ENCODE measurements at places on chromosomes 5 and 9.

- DNase-seq, result no peak
Observed at GRCh38 chr5:178241231-178241663, 8.6 kb upstream of the PHYKPL start.

- DNase-seq, result no peak
Observed at GRCh38 chr9:109604131-109604530, 106.0 kb upstream of the PTPN3 start.

- DNase-seq, result no peak
Observed at GRCh38 chr9:127812011-127812410, 9.3 kb downstream of the FPGS start.

DNA sequence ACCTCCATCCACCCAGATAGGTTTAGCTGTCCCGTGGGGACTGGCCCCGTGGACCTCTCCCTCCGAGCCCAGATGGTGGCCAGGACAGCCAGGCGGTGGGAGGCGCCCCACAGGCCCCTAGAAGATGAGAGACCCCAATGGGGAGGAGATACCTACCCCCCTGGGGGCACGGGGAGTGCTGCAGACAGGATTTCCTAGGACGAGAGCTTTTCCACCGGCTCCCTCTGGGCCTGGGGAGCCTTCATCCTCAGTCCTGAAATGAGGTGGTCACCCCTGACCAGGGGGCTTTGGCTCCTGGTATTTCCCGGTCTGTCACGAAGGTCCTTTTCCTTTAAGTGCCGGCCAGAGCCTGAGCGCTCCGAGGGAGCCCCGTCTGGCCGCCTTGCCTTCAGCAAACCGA is 46.8 kb downstream of the MRPL36 start:
- DNase-seq, result no peak

GRCh38 chr9:112203536-112203935 is 28.4 kb upstream of the SUSD1 start:
- no peak for DNase-seq

DNA sequence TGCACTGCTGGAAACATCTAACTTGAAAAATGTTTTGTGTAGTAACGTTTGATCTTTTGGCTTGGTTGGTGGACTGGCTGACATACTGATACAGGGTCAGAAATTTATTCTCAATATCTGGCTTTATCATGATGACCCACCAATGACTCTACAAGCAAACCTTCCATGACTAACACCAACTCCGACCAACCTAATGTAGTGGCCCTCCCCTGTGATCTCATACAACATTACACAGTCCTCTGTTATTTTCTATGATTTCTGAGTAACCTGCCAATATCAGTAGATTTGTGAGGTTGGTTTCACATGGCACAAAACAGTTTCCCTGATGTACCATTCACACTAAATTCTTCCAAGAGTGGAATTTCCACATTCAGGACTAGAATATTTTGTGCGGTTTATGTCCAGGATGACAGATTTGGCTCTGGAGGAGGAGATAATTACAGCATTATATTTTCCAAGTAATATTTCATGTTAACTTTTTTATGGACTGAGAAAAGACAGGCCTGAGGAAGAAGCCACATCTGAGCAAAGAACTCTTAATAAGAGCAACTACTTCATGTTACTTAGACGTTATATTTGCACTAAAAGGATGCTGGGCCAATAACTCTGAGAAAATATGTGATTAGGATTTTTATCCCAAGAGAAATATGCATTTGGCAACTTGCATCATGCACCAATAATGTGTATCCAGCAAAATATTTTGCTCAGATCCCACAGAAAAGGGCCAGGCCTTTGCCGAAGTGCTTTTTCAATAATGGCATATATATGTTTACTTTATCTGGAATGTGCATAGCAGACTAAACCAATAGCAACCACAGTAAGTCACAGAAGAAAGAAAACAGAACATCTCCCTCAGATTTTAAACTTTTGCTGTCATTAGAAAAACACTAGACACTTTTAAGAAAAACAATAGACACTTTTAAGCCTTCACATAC is 273.4 kb downstream of the KCNN2 start:
- DNase-seq, result no peak

DNA sequence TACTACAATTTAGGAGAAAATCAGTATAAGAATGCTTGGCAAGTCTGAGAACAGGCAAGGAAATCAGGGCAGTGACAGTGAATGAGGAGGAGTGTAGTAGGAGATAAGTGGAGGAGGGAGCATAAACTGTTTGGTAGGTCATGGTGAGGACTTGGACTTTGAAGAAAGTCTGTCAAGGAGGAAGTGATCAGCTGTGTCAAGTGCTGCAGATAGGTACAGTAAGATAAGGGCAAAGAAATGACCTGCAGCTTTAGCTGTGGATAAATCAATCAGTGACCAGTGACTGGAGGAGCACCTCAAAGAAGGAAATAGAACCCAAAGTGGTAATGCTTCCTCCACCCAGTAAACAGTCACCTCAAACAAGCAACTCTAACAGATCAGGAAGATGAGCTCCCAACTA is 106.3 kb downstream of the RAPGEF6 start:
- no peak for DNase-seq

- DNase-seq, result no peak
Observed at GRCh38 chr5:31671339-31671741, 32.4 kb downstream of the PDZD2 start.

DNA sequence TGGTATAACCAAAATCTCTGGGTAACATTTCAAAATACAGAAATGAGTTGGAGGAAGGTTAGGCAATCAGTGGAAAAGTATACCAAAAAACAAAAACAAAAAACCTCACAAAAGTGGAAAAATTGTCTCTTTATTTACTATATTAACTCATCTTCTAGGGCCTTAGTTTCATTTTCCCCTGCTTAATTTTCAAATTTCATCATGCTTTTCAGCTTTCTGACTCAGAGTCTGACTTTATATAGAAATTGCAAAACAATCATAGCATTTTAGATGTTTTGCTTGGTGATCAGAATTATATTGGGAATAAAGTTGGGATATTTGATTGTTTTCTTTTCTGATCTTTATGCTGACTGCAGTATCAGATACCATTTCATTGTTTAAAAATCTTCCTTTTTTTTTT is 257.0 kb upstream of the PRR16 start:
- no peak for DNase-seq

DNA sequence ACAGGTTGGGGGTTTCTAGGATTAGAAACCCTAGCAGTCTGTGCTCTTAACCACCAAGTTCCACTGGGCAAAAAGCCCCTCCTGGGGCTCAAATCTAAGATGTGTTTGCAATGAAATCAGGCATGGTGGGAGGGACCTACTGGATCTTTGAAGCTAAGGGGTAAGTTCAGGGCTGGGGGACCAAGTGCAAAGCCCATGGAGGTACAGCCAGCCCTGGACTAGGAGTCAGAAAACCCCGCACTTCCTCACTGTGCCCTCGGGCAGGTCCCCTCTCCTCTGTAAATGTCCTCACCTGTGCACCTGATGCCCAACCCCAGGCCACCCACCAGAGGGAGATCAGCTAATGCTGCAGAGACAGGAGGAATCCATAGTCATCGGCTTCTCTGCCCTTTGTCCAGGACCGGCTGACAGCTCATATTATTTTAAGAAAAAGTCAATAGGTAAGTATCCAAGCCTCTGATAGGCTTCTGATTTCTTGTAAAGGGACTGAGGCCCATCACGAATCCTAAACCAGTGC is 138.3 kb downstream of the PAX5 start:
- DNase-seq, result no peak

GRCh38 chr9:11779971-11780370 is 913.2 kb upstream of the TYRP1 start:
- DNase-seq, result no peak

- no peak for DNase-seq
Observed at GRCh38 chr9:26159575-26160392, 481.5 kb upstream of the TUSC1 start.
